ENCODE measurements at places on chromosomes 1 and 21.
A peak's percentile ranks its signal among the peaks of the same experiment; 100 is the strongest.

DNA sequence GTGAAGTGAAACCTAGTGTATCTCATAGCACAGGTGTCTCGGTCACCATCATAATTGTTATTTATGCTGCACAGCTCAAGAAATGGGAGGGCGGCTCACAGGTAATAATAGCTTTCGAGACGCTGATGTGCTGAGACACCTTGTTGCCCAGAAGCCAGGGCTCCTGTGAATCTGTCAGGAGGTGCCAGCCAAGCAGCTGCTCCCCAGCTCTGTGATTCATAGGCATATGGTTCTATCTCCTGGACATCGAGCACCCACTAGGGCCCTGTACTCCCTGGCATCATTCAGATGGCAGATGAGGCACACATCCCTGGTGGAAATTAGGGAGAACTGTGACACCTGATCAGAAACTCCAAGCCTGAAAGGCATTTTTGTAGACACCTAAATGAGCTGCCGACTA, 53.5 kb downstream of the SYT6 start:
- DNase-seq: no peak

DNA sequence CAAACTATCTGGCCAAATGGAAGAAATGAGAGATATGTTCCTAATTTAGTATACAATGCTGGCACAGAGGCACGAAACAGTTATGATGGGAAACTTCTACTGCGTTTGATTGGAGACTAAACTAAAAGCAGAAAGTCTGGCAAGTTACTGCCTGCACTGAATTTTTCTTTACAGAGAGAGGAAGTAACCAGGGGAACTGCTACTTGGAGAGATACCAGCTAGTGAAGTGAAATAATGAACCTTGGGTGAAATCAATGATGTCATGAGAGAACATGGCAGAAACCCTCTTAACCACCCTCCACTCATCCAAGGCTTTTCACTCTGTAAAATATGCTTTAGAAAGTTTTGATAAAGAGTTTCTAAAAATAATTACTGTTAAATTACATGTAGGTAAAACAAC, 29.3 kb downstream of the NIBAN1 start:
- DNase-seq: no peak

DNA sequence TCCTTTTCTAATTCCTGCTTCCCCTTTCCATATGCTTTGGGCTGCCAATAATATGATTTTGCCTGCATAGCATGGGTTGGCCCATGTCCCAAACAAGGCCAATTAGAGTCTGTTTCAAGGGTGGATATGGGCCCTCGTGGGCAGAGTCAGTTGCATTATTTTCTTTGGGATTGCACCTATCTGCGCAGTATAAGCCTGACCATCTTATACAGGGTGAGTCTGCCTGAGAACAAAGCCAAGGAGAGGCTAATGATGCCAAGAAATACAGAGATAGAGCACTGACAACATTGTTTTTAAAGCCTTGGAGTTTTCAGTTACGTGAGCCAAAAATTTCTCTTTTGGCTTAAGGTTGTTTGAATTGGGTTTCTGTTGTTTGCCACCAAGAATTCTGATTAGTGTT, 18.6 kb downstream of the OVAAL start:
- DNase-seq: no peak

DNA sequence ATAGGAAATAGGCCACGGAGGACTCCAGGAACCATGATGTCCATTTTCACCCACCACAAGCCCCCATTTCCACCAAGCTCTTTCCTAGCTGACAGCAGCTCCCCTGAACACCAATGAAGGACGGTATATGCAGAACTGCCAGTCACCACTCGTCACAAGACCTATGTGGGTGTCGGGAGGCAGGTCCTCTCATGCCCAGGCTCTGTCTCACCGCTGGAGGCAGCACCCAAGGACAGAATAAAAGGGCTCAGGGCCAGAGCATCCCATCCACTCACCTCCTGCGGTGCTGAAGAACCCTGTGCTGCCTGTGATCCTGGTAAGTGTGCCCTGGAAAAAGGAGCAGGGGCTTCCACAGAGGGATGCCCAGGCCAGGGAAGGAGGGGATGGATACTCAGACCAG, at the start of gene LCE1F:
Gene LCE1F, plus strand, starts transcription at position 266 of the 400 bp plus-strand sequence. CDS start 1,232 bp downstream, outside the sequence.
- no peak for DNase-seq

GRCh38 chr21:16797540-16797939, 715.3 kb upstream of the CXADR start:
- DNase-seq: no peak

DNA sequence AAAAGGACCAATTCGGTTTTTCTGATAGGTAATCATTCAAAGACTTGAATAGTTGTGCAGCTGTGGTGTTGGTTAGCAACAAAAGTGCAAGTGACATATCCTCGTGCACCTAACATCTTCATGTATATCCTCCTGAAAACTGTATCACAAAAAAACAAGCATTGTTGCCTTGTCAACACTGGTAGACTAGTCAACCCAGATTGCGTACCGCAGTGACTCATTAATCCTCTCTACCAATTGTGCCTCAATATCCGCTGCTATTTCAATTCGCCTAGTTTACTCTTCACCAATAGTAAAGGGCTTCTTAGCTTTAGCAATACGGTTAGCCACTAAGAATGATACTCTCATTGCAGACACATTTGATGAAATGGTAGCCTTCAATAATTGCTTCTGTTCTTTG, 3.5 kb downstream of the HHAT start:
- DNase-seq: no peak

DNA sequence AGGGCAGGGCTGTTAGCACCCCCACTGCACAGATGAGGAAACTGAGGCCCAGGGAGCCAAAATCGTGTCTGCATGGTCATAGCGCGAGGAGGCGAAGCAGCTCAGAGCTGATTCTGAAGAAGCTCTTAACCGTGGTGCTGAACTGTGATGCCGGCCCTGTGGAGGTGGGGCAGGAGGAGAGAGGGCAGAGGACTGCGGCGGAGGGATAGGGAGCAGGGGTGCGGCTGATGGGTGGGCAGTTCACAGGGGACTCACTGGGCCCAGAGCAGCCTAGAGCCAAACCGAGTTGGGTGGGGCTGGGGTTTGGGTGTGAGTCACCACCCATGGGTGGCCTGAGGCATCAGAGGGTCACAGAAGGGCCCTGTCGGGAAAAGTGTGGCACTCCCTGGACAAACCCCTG, 74.7 kb downstream of the RAP1GAP start:
- DNase-seq: no peak

GRCh38 chr21:32929633-32930038, 96.1 kb upstream of the OLIG2 start:
- no peak for DNase-seq

- DNase-seq: no peak
Measured at GRCh38 chr1:4101459-4102161, 201.5 kb upstream of the C1orf174 start.

DNA sequence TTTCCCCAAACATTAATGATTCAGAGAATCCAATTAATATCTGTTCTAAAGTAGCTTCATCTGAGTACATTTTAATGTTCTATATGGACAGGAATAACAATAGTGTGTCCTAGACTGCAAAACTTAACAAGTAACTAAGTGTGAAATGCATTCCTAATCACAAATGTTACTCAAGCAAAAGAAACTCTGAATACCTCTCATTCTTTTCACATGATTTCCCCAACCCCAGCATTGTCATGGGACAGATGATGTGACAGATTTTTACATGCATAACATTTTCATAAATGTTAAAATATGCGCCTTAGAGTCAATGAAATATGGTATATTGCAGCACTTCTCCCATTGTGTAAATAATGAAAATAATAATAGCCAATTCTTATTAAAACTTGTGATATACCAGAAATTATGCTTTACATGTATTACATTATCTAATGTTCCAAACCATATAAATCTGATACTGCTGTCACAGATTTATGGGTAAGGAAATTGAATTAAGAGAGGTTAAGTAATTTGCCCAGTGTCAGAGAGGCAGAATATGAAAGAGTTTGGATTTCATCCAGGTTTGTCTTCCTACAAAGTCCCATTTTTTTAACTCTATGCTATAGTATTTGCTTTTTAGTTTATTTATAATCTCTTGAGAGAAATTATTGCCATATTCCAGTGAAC, 269.4 kb downstream of the LRRC7 start:
- no peak for DNase-seq

DNA sequence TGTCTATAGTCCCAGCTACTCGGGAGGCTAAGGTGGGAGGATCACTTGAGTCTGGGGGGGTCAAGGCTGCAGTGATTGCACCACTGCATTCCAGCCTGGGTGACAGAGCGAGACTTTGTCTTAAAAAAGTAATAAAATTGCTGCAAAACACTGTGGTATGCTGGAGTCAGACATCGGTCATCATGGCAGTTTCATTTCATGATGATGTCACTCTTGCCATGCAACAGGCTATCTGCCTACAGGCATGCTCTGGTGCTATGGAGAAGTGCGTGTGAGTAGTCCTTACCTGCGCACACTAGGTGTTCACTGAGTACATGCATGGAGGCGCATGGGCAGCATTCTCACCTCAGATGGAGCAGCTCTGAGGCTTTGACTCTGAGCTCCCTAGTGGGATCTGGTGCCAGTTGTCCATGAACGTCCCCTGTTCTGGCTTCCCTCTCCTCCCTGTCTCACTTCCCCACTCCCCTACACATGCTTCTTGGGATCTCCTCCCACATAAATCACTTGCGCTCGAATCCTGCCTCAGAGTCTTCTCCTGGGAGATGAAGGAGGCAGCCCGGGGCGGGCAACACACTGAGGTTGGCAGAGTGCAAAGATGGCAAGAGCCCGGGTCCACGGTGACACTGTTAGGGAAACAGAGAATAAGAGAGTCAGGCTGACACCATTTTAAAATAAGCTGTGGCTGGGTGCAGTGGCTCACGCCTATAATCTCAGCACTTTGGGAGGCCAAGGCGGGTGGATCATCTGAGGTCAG, 10.4 kb upstream of the CELA3B start:
- no peak for DNase-seq

- DNase-seq: no peak
Measured at GRCh38 chr1:91821126-91821868, 64.7 kb downstream of the TGFBR3 start.

DNA sequence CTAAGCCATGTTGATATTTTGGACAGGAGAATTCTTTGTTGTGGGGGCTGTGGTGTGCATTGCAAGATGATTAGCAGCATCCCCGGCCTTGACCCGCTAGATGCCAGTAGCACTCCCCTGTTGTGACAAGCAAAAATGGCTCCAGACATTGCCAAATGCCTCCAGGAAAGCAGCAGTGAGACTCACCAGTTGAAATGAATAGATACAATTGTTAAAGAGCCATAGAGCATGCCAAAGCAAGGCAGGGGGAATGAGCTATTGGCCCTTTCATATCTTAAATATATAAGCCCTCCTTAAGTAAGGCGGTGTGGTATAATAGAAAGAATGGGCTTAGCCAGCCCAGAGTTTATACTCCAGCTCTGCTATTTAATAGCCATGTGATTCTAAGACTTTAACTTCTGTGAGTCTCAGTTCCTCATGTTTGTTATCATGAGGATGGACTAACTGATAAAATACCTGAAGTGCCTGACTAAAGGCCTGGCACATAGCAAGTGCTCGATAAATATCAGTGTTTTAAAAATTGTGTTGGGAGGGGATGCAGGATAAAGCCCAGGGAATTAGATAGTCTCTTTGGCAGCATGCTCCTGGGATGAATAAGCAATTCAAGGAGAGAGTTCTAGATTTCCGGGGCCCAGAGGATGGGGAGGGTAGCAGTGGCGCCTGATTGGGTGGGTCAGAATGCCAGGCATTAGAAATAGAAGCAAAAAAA, 21.1 kb upstream of the RGS4 start:
- no peak for DNase-seq

GRCh38 chr1:205480349-205480985, 24.0 kb upstream of the CDK18 start:
- peak; percentile 21 for DNase-seq

- no peak for DNase-seq
Measured at GRCh38 chr1:180579961-180580611, 21.3 kb downstream of the OVAAL start.

DNA sequence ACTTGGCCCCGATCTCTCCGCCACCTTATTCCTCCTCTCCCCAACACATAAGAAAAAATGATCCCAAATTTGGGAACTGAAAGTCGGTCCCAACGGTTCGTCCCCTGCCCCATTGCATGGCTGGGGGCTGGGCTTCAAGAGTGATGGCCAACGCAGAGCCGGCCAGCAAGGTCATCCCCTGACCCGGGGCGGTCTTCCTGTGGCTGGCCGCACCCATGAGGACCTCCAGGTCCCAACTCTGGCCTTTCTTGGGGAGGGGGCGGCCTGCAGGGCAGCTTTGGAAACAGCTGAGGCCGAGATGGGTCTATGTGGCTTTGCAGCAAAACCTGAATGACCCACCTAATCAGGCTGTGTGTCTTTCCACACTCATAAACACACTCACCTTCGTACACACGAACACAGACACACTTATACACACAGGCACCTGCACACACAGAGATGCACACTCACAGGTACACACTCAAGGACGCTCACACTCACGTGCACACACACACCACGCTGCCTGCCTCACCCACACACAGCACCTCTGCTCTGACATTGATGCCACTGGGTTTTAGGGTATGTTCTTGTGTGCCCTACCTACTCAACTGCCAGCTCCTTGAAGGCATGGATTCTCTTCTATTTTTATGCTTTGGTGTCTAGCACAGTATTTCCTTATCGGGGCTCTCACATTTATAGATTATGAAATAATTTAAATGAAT, 562 bp downstream of the DYNLT5 start:
- DNase-seq: no peak

GRCh38 chr1:93076268-93076667, 2.8 kb upstream of the MTF2 start:
- DNase-seq: no peak

Measured in stimulated activated CD8-positive, alpha-beta memory T cell treated with anti-CD3 and anti-CD28 coated beads, Interleukin-15, amount 100 ng/mL, for 24 hours (primary cell).